ENCODE measurements at places on chromosomes 2 and 18.

DNA sequence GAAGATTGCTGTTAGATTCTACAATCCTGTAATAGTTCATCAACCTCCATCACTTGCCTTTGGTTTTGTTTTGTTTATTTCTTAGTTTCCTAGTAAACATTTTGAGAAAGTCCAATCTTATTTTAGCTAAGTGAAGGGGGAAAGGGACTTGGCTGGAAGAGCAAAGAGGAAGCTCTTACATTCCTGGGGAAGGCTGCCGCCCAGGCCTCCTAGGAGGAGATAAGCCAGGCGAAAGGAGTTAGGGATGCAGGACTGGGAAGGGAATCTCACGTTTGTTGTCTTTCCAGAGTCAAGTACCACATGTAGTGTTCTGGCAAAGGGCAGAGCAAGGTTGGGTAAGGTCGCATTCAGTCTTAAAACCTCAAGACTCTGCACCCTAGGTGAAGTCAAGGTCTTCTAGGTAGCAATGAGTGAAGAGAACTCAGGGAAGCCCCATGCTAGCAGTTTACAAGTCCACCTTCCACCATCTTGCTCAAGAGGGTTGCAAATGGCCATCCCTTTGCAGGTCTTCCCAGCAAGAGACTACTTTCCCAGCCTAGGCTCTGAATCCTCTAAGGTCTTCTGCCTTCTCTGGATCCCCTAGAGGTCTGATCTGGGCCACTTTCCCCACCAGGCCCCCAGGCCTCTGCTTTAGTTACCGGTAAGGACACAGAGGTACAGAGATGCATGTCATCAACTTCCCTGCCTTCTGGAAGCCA is 320.7 kb downstream of the CYP26B1 start:
- DNase-seq = no peak

- no peak for DNase-seq
Measured at GRCh38 chr2:135689679-135690078, 52.0 kb upstream of the UBXN4 start.

GRCh38 chr2:171688129-171688465 is 828 bp downstream of the DYNC1I2 start:
- DNase-seq = no peak

DNA sequence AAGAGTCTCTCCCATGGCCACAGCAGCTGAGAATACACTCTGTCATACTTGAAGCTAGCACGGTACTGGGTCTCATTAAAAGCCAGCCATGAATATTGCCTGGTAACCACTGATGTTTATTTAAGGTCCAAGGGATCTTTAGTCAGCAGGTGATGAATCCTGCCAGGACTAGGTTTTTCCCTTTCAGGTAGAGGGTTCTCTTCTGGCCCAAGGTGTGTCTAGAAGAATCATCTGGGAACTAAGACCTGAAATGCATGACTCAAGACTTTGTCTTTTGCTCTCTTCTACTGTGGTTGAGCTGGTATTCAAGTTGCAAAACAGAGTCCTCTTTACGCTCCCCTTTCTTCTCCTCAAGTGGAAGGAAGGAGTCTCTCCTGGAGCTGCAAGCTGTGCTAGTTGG is 400.5 kb upstream of the FSIP2 start:
- no peak for DNase-seq

- no peak for DNase-seq
Measured at GRCh38 chr2:20212459-20212870, 12.5 kb downstream of the SDC1 start.

DNA sequence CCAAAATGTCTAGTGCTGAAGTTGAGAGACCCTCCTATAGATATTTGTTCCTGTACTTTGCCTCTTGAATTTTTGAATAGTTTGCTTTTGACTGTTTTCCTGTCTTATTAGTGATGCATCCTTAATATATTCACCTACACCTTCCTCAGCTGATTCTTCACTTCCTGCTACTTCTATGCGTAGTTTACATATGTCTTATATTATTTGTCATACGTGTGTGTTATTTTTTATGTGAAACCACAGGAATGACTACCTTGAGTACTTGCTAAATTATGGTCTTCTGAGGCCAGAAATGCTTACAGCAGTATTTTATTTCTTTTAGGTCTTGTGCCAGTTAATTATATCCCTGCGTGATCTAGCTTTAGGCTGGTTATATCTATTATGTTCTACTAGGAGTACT is 9.9 kb downstream of the UBE2E3 start:
- DNase-seq = no peak

DNA sequence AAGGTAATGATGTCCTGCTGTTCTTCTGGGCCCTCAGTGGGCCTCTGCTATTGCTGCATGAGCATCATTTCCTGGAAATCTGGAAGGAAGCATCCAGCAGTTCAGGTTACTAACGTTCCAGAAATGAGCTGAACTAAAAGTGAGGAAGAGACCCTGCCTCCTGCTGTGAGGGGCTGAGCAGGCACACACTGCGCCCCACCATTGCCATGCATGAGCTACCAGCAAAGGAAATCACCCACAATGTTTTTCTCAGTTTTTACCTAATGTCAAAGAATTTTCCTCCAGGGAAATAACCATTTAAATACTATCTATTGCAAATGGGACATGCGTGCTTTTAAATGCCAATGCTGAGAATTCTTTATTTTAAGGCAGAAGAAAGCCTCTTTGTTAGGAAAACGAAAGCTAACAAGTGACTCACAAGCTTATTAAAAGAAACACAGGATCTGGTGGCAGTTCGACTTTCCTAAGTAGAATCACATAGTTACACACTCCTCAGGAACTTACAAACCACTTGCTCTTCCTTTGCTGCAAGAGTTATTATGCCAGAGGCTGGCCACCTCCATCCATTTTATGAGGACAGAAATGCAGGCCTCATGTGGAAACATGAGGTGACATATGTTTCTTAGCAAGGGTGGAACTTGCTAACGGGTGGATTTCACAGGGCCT is 152.6 kb upstream of the TTC39C start:
- no peak for DNase-seq

All from activated T-cell treated with anti-CD3 and anti-CD28 coated beads for 4 hours (primary cell).